ENCODE measurements at places on chromosomes 5 and 9.

- no peak for DNase-seq
These were observed 168.1 kb downstream of the EFNA5 start for GRCh38 chr5:107502676-107503060.

DNA sequence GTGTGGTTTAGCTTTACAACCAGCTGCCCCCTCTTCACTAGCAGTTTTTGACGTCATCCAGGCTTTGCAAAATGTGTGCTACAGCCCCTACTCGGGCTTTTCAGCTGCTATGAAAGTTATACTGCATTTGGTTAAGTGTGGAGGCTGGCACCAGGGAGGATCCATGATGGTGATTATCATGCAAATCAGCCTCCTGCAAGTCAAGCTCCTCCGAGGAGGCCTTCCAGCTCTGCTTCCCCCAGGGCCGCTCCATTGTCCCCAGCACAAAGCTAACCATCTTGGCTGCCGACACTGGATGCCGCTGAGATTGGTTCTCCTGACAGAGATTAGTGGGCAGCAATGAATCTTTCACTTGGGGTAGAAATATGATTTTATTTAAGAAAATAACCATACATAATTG is 159.6 kb downstream of the NR2F1-AS1 start:
- peak; percentile 72 for DNase-seq

DNA sequence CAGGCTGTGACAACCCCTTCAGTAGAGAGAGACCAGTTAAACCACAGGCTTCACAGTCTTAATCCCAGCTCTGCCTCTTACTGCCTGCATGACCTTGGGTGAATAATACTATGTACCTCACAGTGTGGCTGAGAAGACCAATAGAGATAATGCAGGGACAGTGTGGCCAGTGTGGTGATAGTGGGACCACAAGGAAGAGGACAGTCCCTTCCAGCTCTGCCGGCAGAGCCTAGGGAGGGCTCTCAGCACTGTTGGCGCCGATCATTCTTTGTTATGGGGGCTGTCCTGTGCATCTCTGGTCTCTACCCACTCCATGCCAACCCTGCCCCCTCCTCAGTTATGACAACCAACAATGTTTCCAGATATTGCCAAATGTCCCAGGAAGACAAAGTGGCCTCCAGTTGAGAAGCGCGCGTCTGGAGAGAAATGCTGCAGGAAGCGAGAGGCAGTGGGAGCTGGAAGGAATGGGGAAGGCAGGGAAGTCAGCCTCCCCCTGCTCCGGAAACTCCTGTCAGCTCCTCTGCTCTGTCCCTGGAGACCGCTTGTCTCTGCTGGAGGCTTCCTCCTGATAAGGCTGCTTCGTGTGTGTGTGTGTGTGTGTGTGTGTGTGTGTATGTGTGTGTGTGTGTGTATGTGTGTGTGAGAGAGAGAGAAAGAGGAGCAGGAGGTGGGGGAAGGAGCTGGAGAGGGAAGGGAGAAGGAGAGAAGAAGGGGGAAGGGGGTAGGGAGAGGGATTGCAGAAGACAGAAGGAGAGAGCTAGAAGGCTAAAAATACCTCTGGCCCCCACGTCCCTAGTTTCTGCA is 31.8 kb upstream of the FABP6 start:
- DNase-seq = no peak

DNA sequence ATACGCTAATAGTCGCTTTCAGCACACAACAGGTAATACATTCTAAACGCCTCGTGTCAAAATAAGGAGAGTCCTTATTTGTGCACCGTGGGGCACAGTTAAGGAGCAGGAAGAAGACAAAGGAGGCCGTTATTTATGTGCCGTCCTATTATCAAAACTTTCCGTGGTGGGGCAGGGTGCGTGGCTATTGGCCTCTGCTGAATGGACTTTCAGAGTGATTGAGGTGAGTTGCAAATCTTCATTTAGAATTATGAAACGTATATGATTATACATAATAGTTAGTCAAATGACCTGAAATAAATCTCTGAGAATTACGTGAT is 833 bp downstream of the C5orf24 start:
- no peak for DNase-seq

DNA sequence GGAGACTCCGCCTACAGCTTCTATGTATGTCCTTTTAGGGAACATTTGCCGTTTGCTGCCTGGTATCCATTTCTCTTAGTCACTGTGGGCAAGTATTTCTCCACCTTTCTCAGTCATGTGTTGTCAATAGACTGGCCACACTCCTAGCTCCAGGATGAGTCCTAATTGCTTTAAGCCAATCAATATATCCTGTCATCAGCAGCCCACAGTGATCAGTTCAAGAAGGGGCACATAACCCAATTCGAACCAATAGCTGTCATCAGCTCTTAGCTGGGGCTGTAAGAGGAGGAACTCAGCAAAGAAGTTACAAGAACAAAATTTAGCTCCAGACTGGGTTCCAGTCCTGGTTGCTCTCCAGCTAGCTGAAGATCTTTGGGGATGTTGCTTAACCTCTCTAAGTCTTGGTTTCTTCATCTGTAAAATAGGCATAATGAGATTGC is 70.7 kb upstream of the MAN2A1 start:
- DNase-seq = no peak

DNA sequence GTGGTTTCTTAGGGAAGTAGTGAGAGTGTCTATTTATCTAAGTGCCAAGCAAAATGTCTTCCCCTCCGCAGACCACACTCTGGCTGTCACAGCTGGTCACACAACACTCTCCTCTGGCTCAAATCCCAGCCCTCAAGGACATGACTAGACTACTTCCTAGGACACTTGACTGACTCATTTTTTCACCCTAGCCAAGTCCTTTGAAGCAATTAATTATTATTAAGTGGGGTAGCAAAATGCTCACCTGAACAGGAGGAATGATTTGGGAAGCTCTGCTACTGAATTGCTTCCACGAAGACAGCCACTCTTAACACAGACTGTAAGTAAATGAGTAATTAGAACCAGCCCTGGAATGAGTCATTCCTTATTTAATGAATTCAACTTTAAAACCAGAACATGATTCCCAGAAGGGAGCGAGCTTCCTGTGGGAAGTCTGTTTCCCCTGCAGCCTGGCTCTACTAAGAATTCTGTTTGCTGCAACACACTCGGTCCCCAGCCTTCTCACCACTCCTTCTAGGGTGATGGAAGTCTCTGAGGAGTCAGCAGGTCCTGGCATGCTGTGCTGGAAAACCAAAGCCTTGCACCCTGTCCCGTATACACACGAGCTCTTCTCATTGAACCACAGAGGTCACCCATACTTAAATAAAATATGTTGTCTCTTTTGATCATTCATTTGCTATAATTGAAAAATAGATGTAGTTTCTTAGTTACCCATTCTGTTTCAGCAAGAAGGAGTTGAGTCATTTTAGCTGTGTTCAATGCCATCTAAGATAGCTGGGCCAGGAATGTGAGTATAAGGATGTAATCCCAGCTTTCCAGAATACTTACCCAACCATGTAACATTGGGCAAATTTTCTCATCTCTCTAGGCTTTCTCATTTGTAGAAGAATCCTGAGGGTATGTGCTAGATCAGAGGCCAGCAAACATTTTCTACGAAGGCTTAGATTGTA is 218.6 kb upstream of the RASEF start:
- no peak for DNase-seq

GRCh38 chr5:43036856-43037635 is 3.1 kb downstream of the ANXA2R start:
- no peak for DNase-seq

DNA sequence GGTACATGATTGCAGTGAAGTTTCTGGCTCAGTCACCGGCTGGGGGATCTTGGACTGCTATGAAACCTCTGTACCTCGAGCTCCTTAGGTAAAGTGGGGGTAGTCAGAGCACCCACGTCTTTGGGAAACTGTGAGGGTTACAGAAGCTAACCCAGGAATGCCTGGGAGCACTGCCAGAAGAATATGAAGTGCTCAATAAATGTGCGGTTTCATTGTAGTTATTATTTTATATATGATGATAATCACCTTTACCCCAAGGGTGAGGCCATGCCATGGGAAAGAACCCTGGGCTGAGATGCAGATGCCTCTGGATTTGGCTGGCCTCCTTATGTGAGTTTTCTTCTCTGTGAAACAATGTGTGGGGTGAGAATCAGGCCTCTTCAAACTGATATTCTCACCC is 3.7 kb downstream of the NPR3 start:
- no peak for DNase-seq

DNA sequence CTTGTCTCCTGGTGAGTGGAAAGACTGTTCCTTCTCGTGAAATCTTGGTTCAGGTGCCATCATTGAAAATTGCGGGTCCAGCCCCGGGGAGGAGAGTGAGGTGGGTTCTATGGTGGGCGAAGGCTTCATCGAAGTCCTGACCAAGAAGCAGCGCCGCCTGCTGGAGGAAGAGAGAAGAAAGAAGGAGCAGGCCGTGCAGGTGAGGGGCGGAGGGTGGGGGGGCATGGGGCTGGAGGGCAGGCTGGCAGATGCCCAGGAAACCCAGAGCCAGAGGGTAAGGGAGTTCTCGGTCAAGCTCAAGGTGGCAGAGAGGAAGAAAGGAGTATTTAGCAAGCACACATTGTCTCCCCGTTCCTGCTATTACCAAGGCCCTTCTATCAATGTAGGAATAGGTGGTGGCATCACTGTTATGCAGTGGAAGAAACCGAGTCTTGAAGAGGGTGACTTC is 24.3 kb upstream of the POMT1 start:
- peak; percentile 25 for DNase-seq

GRCh38 chr5:116564312-116564711 is 10.3 kb downstream of the SEMA6A start:
- no peak for DNase-seq

- DNase-seq = no peak
These were observed 75.6 kb downstream of the TLR4 start for GRCh38 chr9:117779760-117780159.

- DNase-seq = no peak
These were observed 483.7 kb downstream of the RAB3C start for GRCh38 chr5:59066367-59067163.

GRCh38 chr5:169071-169727 is 22.1 kb upstream of the LRRC14B start:
- DNase-seq = no peak

DNA sequence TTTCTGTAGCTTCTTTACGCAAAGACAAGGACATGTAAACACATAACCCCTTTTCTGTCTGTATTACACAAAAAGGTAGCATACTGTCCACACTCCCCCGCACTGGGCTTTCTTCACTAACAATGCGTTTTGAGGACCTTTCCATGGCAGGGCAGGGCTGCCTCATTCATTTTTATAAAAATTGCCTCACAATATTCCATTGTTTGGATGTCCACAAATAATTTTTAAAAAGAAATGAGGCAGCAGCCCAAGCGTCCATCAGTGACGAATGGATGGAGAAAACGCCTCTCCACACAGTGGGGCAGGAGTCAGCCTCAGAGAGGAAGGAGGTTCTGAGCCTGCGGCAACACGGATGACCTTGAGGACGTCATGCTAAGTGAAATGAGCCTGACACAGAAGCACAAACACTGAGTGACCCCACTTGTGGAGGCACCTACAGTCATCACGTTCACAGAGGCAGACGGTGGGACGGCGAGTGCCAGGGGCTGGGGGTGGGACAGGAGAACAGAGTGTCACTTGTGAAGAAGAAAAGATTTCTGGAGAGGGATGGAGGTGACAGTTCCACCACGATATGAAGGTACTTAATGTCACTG is 67.8 kb downstream of the RASGEF1C start:
- no peak for DNase-seq

DNA sequence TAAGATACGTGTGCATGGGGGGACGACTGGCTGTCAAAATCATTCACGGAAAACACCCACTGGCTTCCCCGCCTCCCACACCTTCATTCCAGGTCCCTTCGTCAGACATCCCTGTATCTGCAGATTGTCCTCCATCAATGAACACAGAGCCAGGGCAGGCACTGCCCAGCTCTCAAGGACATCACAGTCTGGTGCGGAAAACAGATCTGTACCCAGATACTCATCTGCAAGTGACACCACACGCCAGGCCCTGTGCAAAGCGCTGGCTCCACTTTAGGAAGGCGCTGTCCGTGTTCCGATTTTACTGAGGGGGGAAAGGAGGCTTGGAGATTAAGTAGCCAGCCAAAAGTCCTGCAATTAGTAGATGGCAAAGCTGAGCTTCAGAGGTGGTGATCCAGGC is 72.3 kb downstream of the OLFM1 start:
- no peak for DNase-seq

- DNase-seq = no peak
These were observed 367.1 kb upstream of the PDE4D start for GRCh38 chr5:60260658-60261057.

DNA sequence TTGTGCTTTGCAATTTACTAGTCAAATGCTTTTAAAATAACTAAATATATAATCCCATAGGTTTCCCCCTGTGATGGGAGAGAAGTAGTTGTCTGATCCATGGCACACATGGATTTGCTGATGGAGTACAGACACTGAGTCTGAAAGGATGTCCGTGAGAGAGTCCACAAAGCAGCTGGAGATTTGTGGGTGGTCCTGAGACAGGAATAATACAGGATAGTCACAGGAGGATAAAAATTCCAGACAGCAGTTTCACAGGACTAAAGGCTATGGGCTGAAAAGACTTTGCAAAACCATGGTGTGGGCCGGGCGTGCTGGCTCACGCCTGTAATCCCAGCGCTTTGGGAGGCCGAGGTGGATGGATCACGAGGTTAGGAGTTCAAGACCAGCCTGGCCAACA is 58.7 kb upstream of the ZFR start:
- no peak for DNase-seq

DNA sequence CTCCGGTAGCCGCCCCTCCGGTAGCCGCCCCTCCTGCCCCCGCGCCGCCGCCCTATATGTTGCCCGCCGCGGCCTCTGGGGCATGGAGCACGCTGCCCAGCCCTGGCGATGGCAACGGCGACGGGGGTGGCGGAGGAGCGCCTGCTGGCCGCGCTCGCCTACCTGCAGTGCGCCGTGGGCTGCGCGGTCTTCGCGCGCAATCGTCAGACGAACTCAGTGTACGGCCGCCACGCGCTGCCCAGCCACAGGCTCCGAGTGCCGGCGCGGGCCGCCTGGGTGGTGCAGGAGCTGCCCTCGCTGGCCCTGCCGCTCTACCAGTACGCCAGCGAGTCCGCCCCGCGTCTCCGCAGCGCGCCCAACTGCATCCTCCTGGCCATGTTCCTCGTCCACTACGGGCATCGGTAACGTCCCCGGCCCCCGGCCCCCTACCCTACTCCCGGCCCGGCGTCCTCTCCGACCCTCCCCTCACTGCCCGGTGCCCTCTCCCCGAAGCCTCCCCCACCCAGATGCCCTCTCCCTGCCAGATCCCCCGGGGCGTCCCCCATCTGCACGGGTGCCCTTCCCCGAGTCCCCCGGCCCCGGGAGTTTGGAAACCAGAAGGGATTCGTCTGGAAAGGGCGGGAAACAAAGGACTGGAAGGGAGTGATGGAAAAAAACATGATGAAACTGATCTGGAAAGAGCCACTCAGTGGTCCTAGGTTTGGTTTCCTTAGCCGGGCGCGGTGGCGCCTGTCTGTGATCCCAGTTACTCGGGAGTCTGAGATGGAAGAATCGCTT is 417 bp downstream of the SRD5A1 start:
- DNase-seq = no peak
